Caco-2 (cell line): ENCODE measurements at places on chromosomes 7 and 10. TPM values are rescaled to one million over a fixed set of nuclear protein-coding genes. Genes with fewer than 3 reads are reported as not detected.

Gene ENTPD1
- 1.7 and 2.2 TPM in 2 replicates for total RNA-seq

Gene SUV39H2
- total RNA-seq, result 58.3 and 60.4 TPM in 2 replicates

Gene TSPAN12
- total RNA-seq, result 2.9 and 4.1 TPM in 2 replicates

Gene LFNG
- 4.5 and 5.1 TPM in 2 replicates for total RNA-seq

Gene ANKRD61
- total RNA-seq, result 0.32 TPM in 1 of 2 replicates, not detected in the other

Gene TAS2R41
- total RNA-seq, result not detected in 2 replicates

Gene SIRT1
- total RNA-seq, result 43.1 and 44.1 TPM in 2 replicates

Gene PLXNA4
- total RNA-seq, result 0.43 and 0.58 TPM in 2 replicates

Gene CHAT
- total RNA-seq, result 0.18 and 0.32 TPM in 2 replicates

DNA sequence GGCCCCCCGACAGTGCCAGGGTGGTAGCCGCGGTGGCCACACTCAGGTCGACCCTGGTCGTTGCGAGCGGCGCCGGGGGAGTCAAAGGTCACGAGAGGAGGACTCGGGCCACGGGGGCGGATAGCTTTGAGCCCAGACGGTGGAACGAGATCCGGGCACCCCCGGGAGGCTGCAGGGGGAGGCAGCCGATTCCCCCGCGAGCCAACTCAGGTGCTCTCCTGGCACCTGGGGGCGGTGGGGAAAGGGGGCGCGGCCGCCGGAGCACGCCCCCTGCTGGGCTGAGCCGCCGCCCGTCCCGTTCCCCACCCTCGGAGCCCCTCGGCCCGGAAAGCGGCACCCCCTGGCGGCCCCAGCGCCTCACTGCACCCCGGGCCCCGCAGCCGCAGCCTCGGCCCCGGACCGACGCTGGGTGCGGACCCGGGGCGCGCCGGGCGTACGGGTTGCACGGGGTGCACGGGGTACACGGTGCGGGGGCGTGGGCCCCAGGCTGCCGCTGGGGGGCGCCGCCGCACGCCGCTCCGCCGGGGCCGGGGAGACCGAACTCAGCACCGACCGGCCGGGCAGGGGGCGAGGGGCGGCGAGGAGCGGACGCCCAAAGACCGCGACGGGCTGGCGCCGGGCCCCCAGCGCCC lies 521 bp upstream of the NYAP1 start:
- peak; percentile 93 for DNase-seq

DNA sequence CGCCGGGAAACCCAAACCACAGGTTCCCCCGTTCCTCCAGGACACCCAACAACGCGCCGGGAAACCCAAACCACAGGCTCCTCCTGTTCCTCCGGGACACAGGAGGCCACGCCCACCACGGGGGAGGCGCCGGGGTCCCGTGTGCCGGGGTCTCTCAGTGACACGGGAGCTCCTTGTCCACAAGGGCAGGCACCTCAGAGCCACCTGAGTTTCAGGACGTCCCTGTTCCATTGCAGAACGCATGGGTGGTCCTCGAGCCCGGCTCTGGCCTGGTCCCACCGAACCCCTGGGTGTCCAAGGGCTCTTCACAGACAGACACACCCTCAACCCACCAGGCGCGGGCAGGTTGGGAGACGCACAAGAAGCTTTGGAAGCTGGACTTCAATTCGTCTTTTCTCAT lies 57.6 kb upstream of the ADGRA1 start:
- no peak for DNase-seq

DNA sequence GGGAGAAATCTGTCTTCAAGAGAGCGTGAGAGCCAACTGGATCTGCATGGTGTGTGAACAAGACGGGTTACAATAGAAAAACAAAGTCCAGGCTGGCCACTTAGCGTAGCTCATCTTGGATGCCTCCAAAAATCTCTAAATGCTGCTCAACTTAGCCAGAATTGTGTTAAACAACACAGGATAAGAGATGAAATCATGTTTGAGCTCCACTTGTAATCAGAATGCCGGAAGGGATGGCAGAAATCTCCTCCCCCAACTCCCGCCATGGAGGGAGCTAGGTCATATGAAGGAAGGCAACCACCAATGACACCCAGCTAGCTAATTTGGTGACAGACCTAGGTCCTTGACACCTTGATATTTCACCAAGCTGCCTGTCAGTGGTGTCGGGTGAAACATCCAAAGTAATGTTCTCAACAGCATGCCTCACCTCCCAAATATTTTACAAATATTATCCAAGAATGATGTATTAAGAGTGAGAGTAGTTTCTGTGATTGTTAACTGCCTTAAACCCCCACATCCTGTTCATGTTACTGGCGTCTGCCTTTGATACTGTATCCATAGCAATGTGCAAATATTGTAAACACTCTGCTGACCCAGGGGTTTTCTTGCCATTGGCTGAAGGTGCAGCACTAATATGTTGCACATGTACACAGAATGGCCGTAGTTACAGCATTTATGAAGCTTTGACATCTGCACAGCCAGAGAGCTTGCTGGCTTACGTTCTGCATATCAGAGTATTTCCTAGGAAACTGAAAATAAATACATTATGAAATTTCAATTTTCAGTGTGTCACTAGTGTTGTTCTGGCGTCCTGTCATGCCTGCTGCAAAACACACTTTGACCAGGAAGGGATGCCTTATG lies 25.8 kb downstream of the TMEM254 start:
- DNase-seq, result no peak

GRCh38 chr10:98321186-98321780 lies 53.3 kb upstream of the LOXL4 start:
- no peak for DNase-seq

GRCh38 chr7:931871-932650 lies 22.4 kb downstream of the ADAP1 start:
- DNase-seq, result no peak

GRCh38 chr10:77943121-77943901 lies 16.8 kb upstream of the DLG5 start:
- peak; percentile 52 for DNase-seq

GRCh38 chr10:44947371-44948152 lies 12.0 kb upstream of the RASSF4 start:
- DNase-seq, result no peak

GRCh38 chr10:33106767-33107166 lies 148.7 kb upstream of the ITGB1 start:
- DNase-seq, result no peak

- DNase-seq, result no peak
Observed at GRCh38 chr10:128875956-128876736, 590.9 kb upstream of the MGMT start.

- no peak for DNase-seq
Observed at GRCh38 chr10:75547391-75548298, 116.2 kb downstream of the LRMDA start.

- DNase-seq, result no peak
Observed at GRCh38 chr10:29809383-29809782, 174.6 kb upstream of the SVIL start.

- no peak for DNase-seq
Observed at GRCh38 chr7:105779856-105780780, 96.3 kb downstream of the ATXN7L1 start.

- no peak for DNase-seq
Observed at GRCh38 chr10:30111340-30112022, 52.1 kb upstream of the JCAD start.

DNA sequence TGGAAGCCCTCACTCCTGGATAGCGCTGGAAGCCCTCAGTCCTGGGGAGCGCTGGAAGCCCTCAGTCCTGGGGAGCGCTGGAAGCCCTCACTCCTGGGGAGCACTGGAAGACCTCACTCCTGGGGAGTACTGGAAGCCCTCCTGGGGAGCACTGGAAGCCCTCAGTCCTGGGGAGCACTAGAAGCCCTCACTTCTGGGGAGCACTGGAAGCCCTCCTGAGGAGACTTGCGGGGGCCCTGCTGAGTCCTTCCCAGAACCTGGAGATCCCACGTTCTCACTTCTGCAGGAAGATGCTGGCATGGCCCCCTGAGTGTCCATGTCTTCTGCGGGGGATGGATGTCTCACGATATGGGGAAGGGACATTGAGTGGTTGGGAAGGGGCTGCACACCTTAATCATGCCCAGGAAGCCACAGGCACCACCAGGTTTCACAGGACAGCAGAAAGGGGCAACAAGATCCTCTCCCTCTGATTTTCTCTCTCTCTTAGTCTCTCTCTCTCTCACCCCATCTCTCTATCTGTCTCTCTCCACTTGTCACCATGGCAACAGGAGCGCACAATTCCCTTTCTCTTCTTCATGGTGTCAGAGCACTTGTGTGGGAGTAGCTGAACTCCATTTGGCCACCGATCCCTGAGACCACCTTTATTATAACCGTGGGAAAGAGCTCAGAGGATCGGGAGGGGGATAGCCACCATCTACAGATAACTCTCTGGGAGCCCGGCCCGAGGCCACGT lies 267.0 kb downstream of the TCERG1L start:
- no peak for DNase-seq
